ENCODE measurements at places on chromosomes 13 and 19.

DNA sequence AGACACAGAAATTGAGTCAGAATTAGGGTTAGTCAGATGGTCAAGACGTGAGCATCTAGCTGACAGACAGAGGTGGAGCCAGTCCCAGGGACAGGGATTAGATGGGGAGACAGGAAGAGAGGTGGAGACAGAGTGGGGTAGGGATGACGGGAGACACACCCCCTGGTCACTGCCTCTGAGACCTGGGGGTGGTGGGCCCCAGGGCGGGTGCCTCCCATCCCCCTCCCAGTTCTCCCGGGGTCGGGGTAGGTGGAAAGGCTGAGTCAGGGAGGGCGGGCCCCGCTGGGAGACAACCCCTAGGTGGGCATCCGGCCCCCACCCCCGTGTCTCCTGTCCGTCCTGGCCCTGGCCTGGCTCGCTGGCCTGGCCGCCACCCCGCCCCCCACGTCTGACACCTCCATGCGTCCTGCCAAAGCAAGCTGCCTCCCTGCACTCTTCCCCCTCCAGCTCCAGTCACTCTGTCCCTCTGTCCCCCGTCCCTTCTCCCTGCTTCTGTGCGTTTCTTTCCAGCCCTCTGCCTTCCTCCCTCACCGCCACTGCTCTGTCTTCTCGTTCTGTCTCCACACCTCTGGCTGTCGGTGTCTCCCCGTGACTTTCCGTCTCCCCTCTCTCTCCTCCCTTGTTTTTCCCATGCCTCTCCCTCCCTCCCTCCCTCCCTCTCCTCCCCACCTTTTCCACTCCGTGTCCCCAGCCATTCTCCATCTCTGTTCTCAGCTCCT is 15.1 kb downstream of the CCDC97 start:
- peak; percentile 49 for DNase-seq

GRCh38 chr13:97371486-97372109 is 62.4 kb upstream of the RAP2A start:
- no peak for DNase-seq

DNA sequence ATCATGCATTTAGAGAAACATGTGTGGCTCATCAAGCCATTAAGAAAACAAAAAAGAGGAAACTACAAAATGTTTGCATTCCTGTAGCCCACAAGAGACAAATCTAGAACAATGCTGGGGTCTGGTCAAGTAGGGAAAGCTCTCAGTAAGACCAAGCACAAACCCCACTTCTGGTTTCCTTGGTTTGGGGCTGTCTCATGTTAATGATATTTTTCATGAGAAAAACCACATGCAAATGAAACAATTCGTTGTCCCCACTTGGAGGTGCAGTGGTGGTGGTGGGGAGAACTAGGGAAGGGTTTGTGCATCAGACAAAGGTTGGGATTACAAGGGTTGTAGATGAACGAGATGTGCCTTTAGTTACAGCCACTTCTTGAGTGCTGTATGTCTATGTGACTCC is 7.0 kb upstream of the RB1 start:
- no peak for DNase-seq

- DNase-seq, result no peak
Observed at GRCh38 chr19:43371909-43372308, 18.4 kb downstream of the CD177 start.

DNA sequence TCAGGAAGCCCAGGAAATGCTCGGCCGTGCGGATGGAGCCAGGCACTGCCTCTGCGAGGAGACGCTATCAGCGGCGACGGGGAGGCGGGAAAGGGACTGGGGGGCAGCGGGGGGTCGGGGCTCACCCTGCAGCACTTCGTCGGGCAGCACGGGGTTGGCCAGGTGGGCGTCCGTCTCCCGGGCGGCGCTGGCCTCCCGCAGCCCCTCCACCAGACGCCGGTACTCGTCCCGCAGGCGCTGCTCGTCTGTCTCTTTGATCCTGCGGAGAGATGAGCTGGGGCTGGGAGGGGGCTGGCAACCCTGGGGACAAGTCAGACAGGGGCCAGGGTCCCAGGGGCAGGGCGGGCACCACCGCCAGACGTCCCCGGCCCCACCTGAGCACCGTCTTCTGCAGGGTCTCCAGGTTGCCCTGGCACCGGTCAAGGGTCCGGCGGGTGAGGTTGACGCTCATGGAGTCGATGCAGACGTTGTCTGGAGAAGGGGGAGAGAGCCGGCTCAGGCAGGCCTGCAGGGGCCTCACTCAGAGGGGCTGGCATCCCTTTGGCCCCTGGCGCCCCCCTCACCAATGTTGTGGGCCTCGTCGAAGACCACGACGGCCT is 6.4 kb downstream of the ERCC2 start:
- no peak for DNase-seq

GRCh38 chr13:113142876-113143275 is 15.6 kb upstream of the PROZ start:
- DNase-seq, result no peak

DNA sequence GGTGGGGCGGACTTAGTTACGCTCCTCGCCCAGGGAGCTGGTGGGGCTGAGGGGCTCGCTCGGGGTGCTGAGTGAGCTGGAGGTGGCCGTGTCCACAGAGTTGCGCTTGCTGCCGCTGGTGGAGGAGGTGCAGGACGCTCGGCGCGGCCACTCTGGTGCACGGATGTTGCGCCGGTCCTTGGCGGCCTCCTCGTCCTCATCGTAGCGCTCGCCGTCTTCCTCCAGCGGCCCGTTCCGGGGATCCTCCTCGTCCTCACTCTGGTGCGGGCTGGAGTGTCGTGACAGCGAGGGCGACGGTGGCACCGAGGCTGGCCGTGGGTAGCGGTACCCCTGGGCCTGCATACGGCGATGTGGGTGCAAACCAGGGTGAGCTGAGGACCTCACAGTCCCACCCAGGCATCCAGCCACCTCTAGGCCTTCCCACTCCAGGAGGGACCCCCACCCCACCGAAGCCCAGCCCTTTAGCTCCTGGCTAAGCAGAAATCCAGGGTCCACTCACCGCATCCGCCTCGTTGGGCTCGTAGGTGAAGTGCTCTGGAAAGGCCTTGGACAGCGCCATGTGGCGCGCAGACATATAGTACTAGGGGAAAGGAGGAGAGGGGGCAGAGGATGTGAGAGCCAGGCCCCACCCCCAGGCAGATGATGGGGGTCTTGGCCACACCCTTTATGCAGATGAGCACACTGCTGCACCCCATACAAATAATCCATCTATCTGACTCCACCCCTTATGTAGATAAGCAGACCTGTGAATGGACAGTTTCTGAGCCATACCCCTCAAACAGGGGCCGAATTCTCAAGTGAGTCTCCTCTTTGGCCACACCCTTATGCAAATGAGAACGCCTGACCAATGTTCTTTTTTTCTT is 4.4 kb downstream of the FTL start:
- no peak for DNase-seq

- no peak for DNase-seq
Observed at GRCh38 chr19:54418030-54418929, 3.0 kb downstream of the TTYH1 start.

GRCh38 chr19:17554968-17555479 is 425 bp upstream of the COLGALT1 start:
- no peak for DNase-seq

DNA sequence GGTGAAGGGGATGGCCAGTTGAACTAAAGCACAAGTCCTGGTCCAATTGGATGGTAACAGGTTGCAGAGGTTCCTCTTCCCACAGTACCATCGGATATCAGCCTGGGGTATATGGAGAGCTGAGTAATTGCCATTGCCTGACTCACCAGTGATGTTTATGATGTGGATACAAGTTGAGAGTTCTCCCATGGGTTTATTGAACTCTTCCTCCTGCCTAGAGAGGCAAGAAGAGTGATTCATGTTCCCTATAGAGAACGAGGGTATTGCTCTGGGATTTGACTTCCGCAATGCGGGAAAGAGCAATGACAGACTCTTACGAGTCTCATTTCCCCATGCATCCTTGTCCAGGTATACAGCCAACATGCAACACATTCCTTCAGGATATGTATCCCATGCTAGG is 111.3 kb upstream of the PCDH9 start:
- no peak for DNase-seq

DNA sequence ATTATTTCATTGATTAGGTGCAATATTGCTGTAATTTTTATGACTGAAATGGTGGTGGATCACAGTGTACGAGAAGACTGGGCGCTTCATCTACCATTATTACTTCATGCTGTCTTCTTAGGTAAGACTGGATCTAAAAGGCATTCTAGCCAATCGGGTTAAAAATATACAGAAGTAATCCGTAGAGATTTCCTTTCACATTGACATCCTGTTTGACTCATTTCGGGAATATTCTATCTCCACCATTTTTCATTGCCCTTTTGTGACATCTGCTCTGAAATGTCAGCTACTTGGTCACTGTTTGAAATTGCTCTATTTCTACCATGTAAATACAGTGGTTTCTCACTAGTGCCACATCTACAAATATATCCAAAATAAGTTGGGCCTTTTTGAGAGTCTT is 90.2 kb downstream of the ZAR1L start:
- DNase-seq, result no peak

DNA sequence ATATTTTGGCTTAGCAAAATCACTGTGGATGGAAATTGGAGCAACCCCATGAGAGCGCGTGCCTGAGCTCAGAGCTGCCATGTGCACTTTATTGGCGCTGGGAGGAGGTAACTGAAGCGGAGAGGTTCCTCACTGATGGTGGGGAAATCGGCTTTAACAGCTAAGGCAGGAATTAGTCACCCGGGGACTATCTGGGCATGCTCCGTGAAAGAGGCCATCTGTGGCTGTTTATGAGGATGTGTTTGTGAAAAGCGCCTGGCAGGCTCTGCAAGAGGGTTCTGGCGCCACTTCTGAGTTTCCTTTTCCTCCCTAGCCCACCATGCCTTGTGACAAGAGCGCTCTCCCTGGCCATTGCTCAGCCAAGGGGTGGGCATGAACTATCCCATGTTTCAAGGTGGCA is 815.6 kb downstream of the UQCRFS1 start:
- DNase-seq, result no peak

- DNase-seq, result no peak
Observed at GRCh38 chr13:26993780-26994179, 177.8 kb downstream of the USP12 start.

- no peak for DNase-seq
Observed at GRCh38 chr13:50917572-50917971, 8.0 kb downstream of the RNASEH2B start.

- no peak for DNase-seq
Observed at GRCh38 chr19:29785360-29785759, 26.4 kb upstream of the CCNE1 start.

GRCh38 chr19:12859546-12859945 is 21.2 kb downstream of the MAST1 start:
- no peak for DNase-seq

- no peak for DNase-seq
Observed at GRCh38 chr19:52603558-52604207, 33.6 kb downstream of the ZNF701 start.

DNA sequence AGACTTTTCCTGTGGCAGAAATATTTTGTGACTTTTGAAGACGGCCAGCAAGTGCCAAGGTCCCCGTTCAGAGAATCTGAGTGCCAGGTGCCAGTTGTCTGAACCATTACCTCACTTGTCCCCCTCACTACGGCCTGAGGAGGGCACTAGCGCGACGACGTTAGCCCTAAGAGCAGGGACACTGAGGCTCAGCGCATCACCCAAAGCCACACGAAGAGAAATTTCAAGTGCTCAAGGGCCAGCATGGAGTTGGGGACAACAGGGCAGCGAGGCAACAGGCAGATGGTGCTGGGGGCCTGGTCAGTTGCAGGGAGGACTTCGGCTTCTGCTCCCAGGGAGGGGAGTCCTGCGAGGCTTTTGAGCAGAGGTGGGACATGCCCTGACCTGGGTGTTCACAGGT is 9.5 kb upstream of the TYK2 start:
- no peak for DNase-seq

DNA sequence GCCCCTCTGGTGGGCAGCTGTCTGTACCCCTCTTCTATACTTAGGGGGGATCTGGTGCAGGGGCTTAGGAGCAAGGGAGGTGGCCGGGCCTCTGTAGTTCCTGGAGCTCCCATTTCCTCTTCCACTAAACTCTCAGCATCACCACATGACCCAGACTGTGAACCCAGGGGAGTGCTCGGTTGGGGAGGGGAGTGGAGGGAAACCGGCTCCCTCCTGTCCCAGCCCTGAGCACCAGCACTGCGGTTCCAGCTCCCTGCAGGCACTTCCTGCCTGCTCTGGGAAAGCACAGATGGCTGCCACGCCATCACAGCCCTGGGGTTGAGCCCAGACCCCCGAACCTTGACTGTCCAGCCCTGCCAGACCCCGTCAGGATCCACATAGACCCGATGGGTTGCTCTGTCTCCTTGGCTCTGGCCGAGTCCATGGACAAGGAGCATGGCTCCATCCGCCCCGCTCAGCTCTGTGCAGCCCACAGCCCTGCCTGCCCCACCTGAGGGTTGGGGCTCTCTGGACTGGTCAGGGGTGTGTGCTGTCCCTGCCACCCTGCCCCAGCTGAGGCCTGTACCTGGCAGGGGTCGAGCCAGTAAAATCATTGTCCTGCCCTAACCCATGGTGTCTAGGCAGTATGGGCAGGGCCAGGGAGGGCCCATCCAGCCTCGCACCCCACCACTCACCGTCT is 36.0 kb upstream of the SLC7A10 start:
- DNase-seq, result no peak

- DNase-seq, result peak; percentile 74
Observed at GRCh38 chr19:48490981-48491792, 20.4 kb downstream of the LMTK3 start.

DNA sequence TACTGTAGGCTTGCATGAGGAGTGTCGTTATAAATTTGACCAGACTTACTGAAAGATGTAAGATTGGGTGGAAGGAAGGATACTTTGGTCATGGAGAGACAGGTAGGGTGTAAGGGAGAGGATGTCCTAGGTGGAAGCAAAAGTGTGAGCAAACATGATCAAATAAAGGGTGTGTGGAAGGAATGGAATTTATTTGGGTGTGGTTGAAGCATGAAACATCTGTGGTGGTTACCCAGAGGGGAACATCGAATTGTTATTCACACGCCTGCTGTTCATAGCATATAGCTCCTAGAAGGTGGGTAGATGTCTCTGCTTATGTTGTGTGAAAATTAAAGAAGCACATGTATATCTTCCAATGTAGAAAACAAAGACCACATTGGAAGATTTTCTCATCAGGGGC is 157.7 kb downstream of the ATP8A2 start:
- no peak for DNase-seq

DNA sequence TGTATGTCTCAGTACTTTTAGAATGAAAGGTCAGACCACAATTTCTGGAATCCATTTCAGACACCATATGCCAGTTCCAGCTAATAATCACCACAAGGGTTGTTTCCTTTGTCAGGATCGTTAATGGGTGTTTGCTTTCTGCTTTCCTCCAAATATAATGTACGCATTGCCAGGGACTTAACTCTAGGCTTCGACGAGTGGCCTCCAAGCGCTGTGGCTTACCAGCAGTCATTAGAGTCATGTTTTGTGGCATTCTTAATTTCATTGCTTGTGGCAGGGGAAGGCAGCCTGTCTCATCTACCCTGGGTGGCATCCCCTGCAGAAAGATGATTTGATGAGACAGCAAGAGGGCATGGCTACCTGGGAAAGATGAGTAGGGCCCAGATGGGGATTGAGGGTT is 22.5 kb downstream of the SAFB start:
- DNase-seq, result no peak

- no peak for DNase-seq
Observed at GRCh38 chr13:85995788-85996418, 196.7 kb upstream of the SLITRK6 start.

- DNase-seq, result peak; percentile 98
Observed at GRCh38 chr19:45528149-45528743, 21.0 kb downstream of the VASP start.

GRCh38 chr19:42270346-42271044 is 1.4 kb downstream of the CIC start:
- DNase-seq, result peak; percentile 80

- no peak for DNase-seq
Observed at GRCh38 chr19:30135093-30135757, 193.2 kb downstream of the URI1 start.
